Fibroblast of skin of abdomen (primary cell): ENCODE measurements at places on chromosomes 6 and 20.

DNA sequence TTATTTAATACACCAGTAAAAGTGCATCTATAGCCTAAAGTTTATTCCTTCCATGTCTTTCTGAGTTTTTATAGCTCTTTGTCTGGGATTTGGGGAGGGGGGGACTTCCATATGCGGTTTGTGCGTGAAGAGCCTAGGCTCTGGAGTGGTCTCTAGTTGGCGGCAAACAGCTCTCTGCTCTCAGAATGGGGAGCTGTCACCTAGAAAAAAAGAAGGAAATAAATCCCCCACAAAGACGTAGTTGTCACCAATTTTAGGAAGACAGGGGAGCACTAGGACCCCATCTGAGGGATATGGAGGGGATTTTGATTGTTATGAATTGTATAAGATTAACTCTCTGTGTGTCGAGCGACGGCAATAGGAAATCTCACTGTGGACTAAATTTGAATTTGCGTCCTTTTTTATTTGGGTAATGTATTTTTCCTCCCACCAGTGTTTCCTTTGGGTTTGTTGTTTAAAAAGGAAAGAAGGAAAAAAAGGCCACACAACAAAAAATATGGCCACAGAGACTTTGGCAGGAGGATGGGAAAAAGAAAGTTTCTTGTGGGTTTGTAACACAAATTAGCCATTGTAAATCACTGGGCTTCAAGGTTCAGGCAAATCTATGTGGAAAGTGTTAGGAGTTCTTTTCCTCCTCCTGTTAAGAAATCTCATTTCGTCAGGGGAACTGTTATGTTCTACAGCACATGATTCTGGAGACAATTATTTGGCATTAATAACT, 7.4 kb downstream of the POU3F2 start:
- no peak for DNase-seq

GRCh38 chr6:35183281-35183680, 30.5 kb upstream of the SCUBE3 start:
- DNase-seq, result no peak

DNA sequence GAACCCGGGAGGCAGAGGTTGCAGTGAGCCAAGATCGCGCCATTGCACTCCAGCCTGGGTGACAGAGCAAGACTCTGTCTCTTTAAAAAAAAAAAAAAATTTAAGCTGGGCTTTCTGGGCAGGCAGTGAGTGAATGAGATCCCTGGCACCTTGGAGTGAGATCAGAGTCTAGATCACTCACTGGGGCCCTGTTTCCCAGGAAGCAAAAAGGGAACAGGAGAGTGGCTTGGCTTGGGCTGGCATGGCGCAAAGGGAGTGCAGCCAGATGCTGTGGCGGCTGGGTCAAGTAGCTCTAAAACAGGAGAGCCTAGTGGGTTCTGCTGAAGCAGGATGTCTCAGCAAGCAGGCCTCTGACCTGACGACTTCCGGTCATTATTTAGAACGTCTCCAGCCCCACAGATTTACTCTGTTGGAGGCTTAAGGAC, 10.4 kb downstream of the PLCG1 start:
- DNase-seq, result no peak

- no peak for DNase-seq
Measured at GRCh38 chr6:45502456-45502855, 124.7 kb upstream of the SUPT3H start.

GRCh38 chr6:28449056-28449455, 5.8 kb upstream of the ZSCAN23 start:
- DNase-seq, result no peak

DNA sequence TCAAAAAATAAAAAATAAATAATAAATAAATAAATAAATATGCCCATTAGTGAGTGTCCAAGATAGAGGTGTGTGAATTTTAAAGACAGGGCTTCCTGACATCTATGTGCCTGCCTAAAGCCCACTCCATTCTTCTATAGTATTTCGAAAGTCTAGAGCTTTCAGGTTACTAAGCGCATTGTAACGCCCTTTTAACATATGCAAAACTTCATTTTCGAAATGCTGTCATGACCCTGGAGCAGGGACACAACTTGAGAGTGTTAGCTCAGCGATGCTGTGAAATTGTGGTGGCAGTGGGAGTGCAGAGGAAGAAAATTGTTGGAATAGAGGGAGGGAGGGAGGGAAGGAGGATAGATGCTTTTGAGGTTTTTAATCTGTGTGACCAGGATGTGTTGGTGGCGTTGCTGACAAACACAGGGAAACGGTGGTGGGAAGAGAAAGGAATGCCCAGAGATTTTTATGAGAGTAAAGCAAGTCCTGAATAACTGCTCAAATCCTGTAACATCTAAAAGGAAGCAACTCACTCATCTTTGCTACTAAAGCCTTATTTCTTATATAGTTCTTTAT, 169.3 kb downstream of the ARID1B start:
- DNase-seq, result no peak

DNA sequence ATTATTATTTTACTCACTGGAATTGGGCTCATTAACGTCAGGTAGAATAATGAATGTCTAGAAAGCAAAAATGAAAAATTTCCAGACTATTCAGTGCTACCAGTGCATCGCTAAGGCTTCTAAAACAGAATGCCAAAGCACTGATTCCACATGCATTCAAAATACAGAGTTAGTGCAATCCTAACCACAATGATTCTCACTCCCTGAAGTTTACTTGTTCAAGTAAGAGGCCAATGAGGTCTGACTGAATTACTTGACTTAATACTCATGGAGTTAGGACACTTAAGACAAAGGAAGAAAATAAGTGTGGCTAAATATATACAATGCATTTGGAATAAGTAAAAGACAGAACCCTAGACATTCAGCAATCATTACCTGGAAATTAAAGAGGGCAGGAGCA, 220.5 kb downstream of the PKHD1 start:
- no peak for DNase-seq
